ENCODE measurements at places on chromosomes 1 and 21.

- DNase-seq = no peak
Observed at GRCh38 chr1:207029701-207030521, 2.6 kb downstream of the C1orf116 start.

DNA sequence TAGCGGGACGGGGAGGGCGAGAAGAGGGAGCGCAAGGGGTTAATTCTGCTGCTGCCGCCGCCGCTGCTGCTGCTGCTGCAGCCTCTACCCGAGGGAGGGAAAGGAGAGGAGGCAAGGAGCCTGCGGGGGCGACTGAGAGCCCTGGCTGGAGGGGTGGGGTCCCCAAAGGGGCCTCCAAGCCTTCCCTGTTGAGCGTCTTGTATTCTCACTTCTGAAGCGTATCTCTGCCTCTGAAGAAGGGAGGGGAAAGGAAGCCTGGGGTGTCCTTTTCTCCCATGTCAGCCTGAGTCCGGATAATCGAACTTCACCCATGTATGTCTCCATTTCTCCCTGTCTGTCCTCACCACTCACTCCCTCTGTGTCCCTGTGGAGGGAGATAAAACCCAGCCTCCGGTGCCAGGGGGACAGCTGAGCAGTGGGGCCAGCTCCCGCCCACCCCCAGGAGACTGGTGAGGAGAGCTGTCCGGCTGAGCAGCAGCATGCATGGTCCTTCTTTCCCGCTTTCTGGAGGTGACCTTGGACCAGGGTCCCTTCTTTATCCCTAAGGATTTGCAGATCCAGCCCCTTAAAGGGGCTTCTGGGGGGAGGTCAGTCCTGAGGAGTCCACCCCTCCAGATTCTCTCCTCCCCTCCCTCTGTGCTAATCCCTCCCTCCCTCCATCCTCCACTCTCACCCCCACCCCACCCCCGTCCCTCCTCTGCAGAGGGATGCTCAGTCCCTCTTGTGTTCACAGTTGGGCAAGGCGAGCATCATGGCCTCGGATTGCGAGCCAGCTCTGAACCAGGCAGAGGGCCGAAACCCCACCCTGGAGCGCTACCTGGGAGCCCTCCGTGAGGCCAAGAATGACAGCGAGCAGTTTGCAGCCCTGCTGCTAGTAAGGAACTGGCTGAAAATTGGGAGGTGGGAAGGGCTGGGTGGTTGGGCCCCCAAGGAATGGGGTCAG lies 1.0 kb downstream of the NCDN start:
- no peak for DNase-seq

GRCh38 chr1:178172939-178173338 lies 79.0 kb downstream of the RASAL2 start:
- no peak for DNase-seq

DNA sequence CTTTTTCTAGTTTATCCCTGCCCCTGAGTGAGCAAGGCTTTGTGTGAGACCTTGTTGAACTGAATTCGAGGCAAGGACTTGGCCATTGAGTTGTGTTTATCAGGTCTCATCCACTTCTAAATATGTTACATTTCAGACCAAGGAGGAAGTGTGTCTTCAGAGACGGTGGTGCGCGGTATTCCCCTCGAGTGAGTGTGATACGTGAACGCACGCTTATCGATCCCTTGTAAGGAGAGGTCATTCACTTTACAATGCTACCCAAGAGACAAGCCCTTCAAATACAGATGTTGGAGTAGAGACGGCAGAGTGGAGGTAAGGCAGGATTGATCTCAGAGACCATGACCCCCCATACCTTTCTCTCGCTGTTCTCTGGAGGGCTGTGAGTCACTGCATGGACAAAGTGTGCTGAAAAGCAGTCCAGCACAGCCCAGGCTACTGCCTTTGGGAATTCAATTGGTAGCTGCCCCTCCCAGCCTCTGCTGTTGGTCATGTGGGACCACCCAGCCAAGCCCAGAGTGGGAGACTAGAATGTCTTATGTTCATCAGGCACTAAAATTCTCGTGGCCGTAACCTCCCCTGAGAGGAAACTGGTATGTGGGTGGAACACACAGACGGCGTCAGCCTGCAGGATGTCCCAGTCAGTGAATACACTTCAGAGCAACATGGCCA lies 16.3 kb upstream of the MTARC1 start:
- DNase-seq = no peak

GRCh38 chr1:25006770-25007169 lies 76.7 kb upstream of the RUNX3 start:
- DNase-seq = no peak

GRCh38 chr1:207988326-207989165 lies 77.6 kb upstream of the CD34 start:
- no peak for DNase-seq

- DNase-seq = no peak
Observed at GRCh38 chr1:30895944-30896660, 12.5 kb downstream of the SDC3 start.

- DNase-seq = no peak
Observed at GRCh38 chr1:19651141-19651737, 7.1 kb downstream of the NBL1 start.

DNA sequence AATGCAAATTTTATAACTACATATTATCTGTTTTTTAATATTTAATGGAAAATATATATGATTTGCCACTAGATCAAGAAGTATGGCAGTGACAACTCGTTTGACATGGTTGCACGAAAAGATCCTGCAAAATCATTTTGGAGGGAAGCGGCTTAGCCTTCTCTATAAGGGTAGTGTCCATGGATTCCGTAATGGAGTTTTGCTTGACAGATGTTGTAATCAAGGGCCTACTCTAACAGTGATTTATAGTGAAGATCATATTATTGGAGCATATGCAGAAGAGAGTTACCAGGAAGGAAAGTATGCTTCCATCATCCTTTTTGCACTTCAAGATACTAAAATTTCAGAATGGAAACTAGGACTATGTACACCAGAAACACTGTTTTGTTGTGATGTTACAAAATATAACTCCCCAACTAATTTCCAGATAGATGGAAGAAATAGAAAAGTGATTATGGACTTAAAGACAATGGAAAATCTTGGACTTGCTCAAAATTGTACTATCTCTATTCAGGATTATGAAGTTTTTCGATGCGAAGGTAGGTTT lies 556 bp downstream of the IFI44 start:
- DNase-seq = no peak

DNA sequence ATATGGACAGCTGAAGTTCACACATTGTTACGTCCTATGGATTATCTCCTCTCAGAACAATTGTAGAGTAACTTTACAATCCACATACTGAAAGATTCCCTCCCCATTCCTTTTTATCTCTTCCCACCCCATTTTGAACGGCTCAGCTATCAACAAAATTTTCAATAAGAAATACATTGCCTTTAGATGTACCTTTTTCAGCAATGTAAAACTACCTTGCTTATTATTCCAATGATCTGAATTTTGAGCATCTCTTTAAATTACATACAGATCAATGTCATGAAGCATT lies 503.7 kb downstream of the SMYD3 start:
- no peak for DNase-seq

GRCh38 chr1:69710484-69711189 lies 142.9 kb downstream of the LRRC7 start:
- DNase-seq = no peak

DNA sequence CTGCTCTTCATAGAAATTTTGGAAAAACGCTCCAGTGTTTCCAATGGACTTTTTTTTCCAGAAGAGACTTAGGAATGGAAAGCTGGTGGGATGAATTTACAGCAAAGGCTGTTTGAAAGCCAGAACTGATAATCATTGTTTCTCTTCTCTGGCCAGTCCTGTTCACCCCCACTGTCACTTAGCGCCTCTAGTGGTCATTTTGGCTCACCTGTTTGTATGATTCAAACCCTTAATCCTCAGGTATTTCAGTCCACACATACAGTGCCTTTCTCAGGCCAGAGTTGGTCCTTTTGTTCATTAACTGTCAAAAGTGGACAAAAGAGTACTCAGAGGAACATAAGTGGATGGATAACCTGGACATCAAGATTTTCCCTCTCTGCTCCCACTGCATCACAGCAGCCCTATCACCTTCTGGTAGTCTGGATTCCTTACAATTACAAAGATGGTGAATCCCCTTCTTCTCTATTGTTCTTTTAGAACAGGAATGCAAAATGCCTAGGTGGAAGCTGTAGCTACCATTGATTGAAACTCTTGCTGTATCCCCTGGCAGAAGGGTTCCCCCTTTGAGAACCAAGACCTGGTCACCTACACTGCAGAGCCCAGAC lies 177.6 kb upstream of the OLFM3 start:
- DNase-seq = no peak

- DNase-seq = no peak
Observed at GRCh38 chr1:46543761-46544560, 7.5 kb downstream of the KNCN start.

- DNase-seq = no peak
Observed at GRCh38 chr1:217134857-217135568, 411.8 kb upstream of the ESRRG start.

DNA sequence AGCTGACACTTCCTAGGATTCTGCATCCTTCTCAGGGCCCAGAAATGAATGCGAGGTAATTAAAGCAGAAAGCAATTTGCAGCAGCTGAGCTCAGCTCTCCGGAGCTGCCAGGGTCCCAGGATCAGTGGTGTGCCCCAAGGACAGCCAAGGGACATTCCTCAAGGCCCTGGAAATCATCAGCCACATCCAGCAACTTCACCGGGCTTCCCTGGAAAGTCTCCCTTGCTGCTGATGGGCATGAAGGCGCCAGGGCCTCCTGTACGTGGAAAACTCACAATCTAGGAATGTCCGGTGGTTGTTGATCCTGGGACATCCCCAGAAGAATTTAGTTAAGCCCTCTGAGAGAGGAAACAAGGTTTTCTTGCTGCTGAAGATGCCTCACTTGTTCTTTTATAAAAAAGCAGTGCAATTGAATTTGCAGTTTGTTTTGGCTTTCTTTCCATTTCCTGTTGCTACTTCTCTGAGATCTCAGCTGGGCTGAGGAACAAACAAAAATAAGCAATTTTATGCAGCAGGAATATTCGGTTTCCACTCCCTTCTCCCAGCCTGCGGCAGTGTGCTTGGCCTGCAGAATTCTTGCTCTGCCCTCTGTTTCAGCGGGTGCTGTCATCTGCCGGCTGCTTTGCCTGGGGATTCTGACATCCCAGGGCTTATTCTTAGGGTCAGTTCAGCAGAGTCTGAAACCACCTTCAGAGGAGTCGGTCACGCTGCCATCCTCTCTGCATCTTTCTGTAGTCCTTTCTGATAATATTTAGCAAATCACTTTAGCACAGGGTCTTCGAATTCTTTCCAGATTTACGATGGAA lies 85.9 kb downstream of the TCP10L start:
- DNase-seq = no peak

DNA sequence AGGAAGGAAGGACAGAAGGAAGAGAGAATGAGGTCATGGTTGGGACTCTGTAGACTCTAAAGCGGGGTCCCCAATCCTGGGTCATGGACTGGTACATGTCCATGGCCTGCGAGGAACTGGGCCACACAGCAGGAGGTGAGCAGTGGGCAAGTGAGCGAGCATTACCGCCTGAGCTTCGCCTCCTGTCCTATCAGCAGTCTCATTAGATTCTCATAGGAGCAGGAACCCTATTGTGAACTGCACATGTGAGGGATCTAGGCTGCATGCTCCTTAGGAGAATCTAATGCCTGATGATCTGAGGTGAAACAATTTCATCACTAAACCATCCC lies 128.9 kb downstream of the TRABD2B start:
- no peak for DNase-seq

GRCh38 chr1:9441451-9442133 lies 97.7 kb upstream of the SLC25A33 start:
- no peak for DNase-seq

Measured in activated T-helper 1 cell treated with anti-CD3 and anti-CD28 coated beads, Interleukin-2, amount 50 U/mL, for 16 hours (primary cell).